Inflammatory macrophage treated with lipopolysaccharide for 4 hours (primary cell): ENCODE measurements at places on chromosomes 16 and 17.
A peak's percentile ranks its signal among the peaks of the same experiment; 100 is the strongest.

DNA sequence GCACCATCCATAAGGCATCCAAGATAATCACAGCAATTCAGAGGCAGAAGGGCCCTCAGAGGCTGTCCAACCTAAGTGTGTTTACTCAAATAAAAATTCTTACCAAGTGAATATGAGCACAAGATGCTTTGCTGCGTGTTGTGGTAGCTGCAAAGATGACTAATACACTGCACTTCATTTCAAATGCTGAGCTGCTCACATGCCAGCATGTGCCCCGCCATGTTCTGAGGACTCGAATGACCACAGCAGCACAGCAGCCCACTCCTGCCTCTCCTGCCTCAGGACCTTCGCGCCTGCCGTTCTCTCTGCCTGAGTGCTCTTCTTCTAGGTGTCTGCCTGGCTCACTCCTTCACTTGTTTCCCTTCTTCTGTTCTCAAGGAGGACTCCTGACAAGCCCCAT lies 19.0 kb downstream of the PIK3R5 start:
- peak; percentile 40 for DNase-seq

DNA sequence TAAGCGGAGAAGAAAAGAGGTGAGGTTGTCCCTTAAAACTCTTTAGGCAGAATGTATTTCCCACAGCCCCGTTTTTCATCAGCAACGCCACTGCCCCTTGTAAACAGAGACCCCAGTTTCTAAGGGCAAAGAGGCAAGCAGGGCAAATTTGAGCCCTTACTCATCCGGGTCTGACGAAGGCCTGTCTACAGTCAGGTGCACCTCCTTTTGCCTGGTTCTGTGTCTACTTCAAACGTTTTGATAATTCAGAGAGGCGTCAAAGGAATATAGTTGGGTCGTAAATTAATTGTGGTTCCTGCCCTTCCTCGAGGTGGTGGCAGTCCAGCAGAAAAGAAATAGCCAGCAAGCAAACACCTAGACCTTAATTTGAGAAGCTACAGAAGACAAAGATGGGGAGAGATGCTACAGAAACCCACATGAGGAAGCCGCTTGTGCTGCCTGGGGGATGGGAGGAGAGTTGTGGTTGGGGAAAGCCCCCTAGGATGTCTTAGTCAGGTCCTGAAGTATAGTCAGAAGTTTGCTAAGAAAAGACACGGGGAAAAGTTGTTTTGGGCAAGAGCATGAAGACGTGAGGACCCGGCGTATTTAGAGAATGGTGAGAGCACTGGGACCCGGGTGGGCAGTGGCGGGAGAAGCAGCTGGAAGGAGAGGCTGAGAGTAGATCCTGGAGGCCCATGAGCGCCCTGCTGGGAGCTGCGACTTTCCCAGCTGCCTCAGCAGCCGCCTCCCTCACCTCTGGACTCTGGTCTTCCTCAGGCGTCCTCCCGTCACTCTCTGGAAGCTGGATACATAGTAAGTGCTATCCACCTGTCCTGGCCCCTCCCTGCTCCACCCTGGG lies 2.4 kb downstream of the FBRS start:
- peak; percentile 85 for DNase-seq

GRCh38 chr17:40699853-40700252 lies 3.7 kb downstream of the KRT24 start:
- DNase-seq = no peak

GRCh38 chr16:80695020-80695419 lies 109.4 kb downstream of the CDYL2 start:
- DNase-seq = no peak

- DNase-seq = peak; percentile 88
Observed at GRCh38 chr17:29615492-29616299, 7.0 kb downstream of the CORO6 start.

GRCh38 chr17:49995055-49995738 lies at the start of gene DLX3:
Gene DLX3, minus strand, starts transcription at chr17:49995224. Its CDS starts 226 bp downstream, at chr17:49994998.
- peak; percentile 52 for DNase-seq

- DNase-seq = no peak
Observed at GRCh38 chr17:78249818-78250806, 18.7 kb downstream of the TMEM235 start.

- no peak for DNase-seq
Observed at GRCh38 chr17:44663095-44663494, 6.8 kb downstream of the MEIOC start.

- DNase-seq = no peak
Observed at GRCh38 chr17:41325126-41325525, 9.6 kb upstream of the KRTAP17-1 start.

- no peak for DNase-seq
Observed at GRCh38 chr16:50842013-50842505, 100.2 kb downstream of the CYLD start.

GRCh38 chr16:5454349-5454748 lies 356.8 kb upstream of the EEF2KMT start:
- no peak for DNase-seq

DNA sequence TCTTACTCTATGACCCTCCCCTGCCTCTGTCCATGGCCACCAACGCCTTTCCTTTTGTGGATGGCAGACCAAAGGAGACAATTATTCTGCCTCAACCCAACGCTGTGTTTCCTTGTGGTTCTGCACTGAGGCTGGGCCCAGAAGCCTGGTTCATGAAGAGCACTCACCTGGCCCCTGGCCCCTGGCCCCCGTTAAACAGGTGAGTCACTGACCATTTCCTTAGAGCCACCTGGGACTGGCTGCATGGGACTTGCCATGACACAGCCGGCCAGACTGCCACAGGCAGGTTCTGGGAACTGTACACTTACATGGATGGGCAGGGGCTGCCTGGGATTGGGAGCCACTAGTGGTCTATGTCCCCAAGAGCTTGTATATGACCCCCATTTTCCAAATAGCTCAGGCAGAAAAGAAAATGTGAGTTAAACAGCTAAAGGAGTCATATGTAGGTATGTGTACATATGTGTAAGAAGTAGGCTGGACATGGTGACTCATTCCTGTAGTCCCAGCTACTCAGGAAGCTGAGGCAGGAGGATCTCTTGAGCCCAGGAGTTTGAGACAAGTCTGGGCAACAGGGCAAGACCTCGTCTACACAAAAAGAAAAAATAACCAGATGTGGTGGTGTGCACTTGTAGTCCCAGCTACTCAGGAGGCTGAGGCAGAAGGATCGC lies 181.9 kb upstream of the CACNG5 start:
- peak; percentile 30 for DNase-seq

- peak; percentile 6 for DNase-seq
Observed at GRCh38 chr17:17366941-17367875, 64.0 kb downstream of the NT5M start.

- DNase-seq = no peak
Observed at GRCh38 chr17:39231091-39231561, 5.4 kb upstream of the STAC2 start.

DNA sequence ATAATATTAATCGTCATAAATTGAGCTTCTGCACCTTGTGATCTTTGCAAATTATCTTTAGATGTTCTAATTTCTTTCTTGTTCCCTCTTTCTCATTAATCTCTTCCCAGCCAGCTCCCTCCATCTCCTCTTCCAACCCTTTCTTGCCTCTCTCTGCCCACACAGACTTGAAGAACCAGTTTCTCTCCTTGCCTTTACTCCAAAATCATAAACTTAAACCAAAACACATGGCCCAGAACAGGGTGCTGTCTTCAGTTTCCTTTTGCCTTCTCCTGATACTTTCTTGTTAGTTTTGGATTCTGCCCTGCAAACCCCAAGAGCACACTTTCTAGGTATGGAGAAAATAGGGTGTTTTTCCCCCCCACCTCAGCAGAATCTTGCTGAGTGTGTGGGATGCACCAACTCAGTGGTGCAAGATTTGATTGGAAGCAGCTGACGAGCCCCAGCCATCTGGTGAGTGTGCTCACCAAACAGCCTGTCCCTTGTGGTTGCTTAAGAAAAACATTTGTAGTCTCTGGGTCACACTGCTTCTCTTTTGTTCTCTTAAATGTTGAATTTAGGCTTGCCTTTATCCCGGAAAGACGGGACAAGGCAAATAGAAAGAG lies 175.8 kb upstream of the MAF start:
- no peak for DNase-seq

GRCh38 chr17:82603981-82604448 lies 44.2 kb downstream of the WDR45B start:
- peak; percentile 92 for DNase-seq

- DNase-seq = no peak
Observed at GRCh38 chr17:1961189-1961588, 63.9 kb downstream of the RTN4RL1 start.

GRCh38 chr17:79845601-79845949 lies 6.3 kb upstream of the CBX4 start:
- peak; percentile 88 for DNase-seq

GRCh38 chr17:53391197-53391596 lies 431.5 kb upstream of the KIF2B start:
- no peak for DNase-seq

DNA sequence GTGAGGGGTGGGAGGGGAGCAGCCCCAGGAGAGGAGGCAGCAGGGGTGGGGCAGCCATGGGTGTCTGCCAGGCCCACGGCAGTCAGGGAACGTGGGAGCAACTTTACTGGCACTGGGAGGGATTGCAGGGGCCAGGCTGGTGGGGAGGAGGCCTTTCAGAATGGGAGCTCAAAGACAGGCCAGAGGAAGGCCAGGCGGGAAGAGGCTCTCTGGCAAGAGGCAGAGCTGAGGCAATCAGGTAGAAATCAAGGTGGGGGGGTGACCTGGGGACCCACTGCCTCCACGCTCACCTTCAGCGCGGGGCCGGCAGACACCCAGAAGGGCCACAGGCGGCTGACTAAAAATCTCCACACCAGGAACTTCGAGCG lies 11.9 kb upstream of the GSE1 start:
- no peak for DNase-seq

GRCh38 chr17:9844153-9844552 lies 18.4 kb downstream of the GLP2R start:
- DNase-seq = no peak

- no peak for DNase-seq
Observed at GRCh38 chr17:81020767-81021497, 14.0 kb upstream of the BAIAP2 start.

DNA sequence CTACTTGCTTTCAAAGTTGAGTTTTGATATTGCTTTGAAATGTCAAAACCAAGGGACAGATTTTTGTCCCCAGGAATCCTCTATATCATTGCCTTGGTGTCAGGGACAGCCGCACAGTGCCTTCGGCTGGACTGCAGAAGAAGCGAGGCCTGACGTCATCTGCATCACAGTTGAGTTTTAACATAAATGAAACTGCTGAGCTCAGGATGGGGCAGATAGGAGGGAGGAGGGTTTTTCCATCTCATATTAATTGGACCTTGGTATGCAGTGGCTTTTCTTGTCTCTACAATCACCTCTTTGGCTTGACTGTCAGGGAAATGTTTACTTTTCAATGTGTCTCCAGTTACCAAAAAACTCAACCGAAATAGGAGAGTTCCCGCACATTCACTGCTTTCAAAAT lies 111.3 kb downstream of the AATF start:
- no peak for DNase-seq

- peak; percentile 29 for DNase-seq
Observed at GRCh38 chr16:68257251-68257905, 6.9 kb upstream of the SLC7A6 start.
